ENCODE measurements at places on chromosomes 12 and 14. TPM values are rescaled to one million over a fixed set of nuclear protein-coding genes. Genes with fewer than 3 reads are reported as not detected.

BAZ1A gene
- total RNA-seq, result 26.7 TPM

A2M gene
- 1.2 TPM for total RNA-seq

RIC8B gene
- total RNA-seq, result 15.0 TPM

SDR9C7 gene
- total RNA-seq, result not detected

PLEKHH1 gene
- 0.50 TPM for total RNA-seq

GLIPR1L2 gene
- 1.2 TPM for total RNA-seq

PTGER2 gene
- total RNA-seq, result 2.1 TPM

OTUB2 gene
- 1.3 TPM for total RNA-seq

ABCD2 gene
- total RNA-seq, result not detected

SOS2 gene
- 29.3 TPM for total RNA-seq

NGB gene
- total RNA-seq, result not detected

KRT74 gene
- not detected for total RNA-seq

POU6F1 gene
- total RNA-seq, result 19.2 TPM

PMEL gene
- 1.4 TPM for total RNA-seq
